Activated T-cell treated with anti-CD3 and anti-CD28 coated beads, Interleukin-2, amount 50 U/mL, for 1 hour (primary cell): ENCODE measurements at places on chromosomes 13 and 19.

DNA sequence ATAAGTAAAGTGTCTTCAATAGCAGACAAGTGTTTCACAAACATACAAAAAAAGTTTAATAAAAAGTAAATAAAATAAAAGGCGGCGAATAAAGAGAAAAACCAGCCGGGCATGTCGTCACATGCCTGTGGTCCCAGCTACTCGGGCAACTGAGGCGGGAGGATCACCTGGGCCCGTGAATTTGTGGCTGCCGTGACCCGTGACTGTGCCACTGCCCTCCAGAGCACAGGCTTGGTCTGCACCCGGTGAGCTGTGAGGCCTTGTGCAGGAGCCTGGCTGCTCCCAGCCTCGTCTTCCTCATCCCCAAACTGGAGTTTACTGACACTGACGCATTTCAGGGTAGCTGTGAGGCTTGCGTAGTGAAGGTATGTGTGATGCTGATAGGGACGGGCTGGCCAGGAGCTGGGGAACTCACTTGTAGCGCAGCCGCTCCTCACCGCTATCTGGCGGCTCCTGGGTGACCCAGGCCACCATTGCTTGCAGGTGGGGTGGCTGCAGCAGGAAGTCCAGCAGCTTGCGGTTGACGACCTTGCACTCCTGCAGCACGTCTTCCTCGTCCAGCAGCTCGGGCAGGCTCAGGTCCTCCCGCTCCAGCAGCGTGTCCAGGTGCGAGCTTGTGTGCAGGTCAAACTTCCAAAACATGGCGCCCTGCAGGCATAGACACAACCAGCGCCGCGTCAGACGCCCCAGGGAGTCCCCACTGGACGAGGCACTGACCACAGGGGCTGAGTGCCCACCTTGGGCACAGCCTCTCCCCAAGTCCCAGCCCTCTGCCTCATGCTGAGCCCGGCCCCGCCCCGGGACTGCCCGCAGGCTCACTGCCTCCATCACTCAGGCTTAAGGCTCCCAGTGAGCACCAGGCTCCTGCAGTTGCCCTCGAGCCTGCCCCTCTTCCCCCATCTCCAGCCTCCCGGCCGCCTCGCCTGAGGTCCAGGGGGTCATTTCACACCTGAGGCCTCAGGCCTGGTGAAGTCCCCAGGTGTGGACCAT lies 12.1 kb downstream of the PPP6R1 start:
- DNase-seq: no peak

GRCh38 chr13:44609137-44609536 lies 33.0 kb upstream of the TSC22D1 start:
- DNase-seq: no peak

DNA sequence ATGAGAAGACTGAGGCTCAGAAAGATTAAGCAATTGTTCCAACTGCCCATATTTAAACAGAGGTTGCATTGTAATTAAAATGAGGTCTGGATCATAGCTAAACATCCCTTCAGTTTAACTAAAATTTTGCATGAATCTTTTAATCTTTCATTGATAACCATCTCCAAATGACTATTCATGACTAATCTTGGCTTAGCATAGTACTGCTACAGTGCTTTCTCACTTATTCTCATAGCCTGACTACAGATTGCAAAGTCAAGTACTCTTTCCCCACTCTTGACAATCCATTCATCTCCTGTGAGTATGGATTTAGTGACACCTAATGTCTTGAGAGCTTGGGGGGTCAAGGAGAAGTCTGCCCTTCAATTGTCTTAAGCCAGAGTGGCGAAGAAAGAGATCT lies 258.4 kb downstream of the RFC3 start:
- DNase-seq: no peak

DNA sequence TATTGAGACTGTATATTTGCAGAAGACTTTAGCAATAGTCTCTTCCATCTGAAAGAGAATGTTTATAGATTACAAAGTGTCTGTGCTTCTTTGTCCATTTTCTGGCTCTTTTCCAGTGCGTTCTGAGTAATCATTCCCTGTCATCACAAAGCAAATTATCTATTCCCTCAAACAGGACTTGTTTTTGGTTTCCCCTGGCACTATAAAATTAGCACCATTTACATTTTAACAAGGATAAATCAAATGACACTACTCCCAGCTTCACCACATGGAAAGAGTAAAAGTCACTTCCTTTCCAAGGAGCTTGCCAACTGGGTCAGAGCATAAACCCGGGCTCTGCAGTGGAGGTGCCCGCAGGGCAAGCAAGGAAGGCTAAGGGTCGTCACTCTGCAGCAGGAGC lies 88.1 kb downstream of the SHISA2 start:
- no peak for DNase-seq

- no peak for DNase-seq
These were observed 103.5 kb downstream of the FOXO1 start for GRCh38 chr13:40562975-40563349.

DNA sequence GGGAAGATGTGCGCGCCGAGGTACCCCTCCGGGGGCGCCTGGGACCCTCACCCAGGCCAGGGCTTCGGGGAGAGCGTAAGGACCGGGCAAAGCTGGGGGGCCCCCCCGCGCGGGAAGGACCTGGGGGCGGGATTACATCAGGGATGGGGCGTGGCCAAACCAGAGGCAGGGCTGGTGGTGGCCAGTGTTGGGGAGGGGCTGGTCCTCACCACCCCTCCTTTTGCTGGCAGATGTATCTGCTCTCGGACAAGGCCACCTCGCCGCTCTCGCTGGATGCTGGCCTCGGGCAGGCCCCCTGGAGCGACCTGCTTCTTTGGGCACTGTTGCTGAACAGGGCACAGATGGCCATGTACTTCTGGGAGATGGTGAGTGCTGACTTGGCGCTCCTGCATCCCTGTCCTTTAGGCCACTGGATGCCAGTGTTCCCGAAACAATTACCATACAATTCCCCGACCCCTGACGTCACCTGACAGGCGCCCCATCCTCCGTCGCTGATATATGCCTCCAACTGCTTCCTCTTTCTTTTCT lies 25.3 kb downstream of the TRPM4 start:
- no peak for DNase-seq

GRCh38 chr13:43368003-43368402 lies 344.6 kb downstream of the DNAJC15 start:
- no peak for DNase-seq

- DNase-seq: no peak
These were observed 9.6 kb downstream of the IRGQ start for GRCh38 chr19:43586346-43586745.

- DNase-seq: peak; percentile 89
These were observed at the start of gene ZNF541 for GRCh38 chr19:47573071-47574026. TSS of gene ZNF541 (minus strand) at chr19:47573148. CDS start at chr19:47555856, 17,292 bp downstream.

- DNase-seq: peak; percentile 97
These were observed at the start of gene SH2D3A for GRCh38 chr19:6767357-6768235. TSS of gene SH2D3A (minus strand) at chr19:6767435. CDS start at chr19:6763748, 3,687 bp downstream.

- no peak for DNase-seq
These were observed 13.8 kb downstream of the BIVM start for GRCh38 chr13:102812611-102813287.

DNA sequence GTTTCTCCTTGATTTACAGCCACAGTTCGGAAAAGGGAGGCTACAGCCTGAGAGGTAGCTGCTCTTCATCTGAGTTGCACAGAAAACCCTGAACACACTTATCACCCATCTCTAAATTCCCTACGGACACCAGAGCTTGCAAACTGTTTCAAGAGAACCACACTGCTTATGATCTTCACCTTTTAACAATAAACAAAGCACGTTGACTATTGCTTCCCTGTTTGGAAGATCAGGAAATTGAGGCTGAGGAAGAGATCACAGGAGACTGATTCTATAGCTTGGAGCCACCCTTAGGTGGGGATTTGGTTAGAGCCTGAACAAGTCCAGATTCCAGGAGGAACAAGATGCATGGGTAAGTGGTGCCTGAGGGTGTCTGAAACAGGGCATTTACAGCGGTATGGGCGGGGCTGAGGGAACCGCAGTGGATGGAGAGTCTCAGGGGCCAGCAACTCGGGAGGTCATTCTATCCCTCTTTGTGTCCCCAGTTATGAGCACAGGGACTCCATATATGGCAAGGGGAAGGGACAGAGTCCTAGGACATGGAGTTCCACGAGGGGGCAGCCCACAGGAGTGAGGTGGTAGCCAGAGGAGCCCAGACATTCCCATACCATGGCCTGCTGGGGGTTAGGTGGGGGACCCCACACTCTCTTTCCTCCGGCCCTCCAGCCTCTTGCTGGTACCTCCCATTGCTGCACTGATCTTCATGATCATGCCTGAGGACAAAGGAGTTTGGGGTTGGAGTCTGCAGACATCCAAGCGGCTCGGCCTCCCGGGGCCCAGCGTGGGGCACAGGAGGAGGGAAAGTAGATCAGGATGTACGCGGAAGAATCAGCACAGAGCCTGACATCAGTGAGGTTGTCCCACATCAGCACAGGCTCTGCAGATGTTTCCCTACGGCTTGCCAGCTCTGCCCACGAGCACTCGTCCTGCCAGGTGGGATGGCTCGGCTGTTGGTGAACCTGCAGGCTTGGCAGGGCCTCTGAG lies 162.3 kb upstream of the ZNF536 start:
- no peak for DNase-seq

GRCh38 chr13:92103689-92104153 lies 705.3 kb downstream of the GPC5 start:
- DNase-seq: no peak

GRCh38 chr13:100630555-100630954 lies 42.0 kb upstream of the GGACT start:
- DNase-seq: no peak

- DNase-seq: no peak
These were observed 79.4 kb downstream of the SPACA7 start for GRCh38 chr13:112455476-112456059.

DNA sequence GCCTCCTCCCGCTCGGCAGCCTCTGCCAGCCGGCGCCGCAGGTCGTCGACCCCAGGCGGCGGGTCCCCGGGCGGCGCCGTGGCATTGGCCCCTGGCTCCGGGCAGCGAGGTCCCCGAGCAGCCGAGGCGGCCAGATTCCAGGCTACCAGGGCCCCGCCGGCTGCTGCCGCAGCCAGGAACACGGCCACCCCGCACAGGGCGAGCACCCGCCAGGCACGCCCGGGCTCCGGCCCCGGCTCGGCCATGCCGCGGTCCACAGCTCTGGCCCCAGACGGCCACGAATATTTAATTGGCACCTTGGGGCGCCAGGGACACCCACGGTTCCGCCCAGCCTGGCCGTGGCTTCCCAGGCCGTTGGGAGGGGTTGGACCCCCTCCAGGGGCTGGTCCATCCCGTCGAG lies at the start of gene CCDC194:
CCDC194 (minus strand) TSS at position 283 of the 400 bp plus-strand sequence; CDS start at position 245, 38 bp downstream.
- no peak for DNase-seq

- DNase-seq: no peak
These were observed 4.1 kb downstream of the TIMM13 start for GRCh38 chr19:2423071-2423914.

DNA sequence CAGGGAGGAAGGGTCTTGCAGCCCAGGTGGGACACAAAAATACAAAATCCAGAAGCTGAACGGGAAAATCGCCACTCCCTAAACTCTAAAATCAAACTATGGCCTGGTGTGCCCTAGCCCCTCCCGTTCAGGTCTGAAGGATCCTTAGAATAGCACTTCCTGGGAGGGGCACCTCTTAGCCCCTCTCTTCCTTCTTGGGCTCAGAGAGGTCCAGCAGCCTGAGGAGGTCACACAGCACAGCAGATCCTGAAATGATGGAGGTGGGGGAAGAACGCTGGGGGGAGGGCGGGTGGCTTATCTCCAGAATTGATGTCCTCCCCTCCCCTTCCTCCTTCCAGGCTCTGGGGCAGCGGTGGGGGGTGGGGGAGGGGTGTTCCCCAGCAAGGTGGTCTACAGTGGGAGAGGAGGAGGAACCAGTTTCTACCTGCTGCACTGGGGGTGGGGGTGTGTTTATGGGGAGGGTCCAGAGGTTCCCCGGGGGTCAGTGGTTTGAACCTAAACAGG lies 1.9 kb downstream of the DIRAS1 start:
- DNase-seq: no peak

DNA sequence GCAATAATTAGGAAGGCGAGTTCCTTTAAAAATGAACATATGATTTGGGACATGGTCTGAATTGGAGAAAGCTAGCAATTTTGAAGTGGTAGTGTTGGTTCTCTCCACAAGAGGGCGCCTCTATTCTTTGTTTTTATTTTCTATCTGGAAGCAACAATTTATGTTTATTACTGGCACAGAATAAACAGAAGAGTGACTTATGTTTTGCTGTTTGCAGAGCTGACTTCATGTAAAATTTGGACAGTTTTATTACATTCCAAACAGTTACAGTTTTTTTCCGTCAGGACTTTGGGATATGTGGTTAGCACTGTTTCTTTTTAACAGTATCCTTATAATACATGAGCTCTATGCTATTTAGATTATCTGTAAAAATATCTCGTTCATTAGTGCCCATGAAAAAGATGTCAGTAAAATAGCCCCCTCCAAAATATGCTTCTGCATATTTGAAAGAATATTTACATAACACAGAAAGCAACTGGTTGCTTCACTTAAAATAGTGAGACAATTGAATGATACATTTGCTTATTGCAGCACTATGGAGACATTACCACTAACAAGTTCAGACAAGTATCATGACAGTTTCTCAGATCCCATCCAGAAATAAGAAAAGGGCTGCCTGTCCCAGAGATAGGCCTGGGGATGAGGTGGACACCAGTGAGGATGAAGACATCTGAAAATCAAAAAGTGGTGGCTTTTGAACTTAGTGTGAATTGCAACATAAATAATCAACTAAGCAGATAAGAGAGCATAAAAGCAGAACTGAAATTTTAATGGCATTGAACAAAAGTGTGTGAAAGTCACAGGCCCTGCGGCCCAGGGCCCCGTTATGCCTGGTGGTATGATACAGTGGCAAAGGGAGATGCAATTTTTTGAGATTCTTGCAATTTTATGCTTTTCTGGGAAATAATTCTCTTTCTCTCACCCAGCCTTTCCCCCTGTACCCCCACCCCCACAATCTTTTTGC lies 32.3 kb upstream of the FGF9 start:
- DNase-seq: no peak

- DNase-seq: no peak
These were observed 251.0 kb downstream of the UQCRFS1 start for GRCh38 chr19:28961772-28962500.

- DNase-seq: peak; percentile 44
These were observed 3.7 kb downstream of the JUNB start for GRCh38 chr19:12794971-12795381.

GRCh38 chr19:51282335-51282734 lies 29.1 kb upstream of the IGLON5 start:
- no peak for DNase-seq

GRCh38 chr13:98108341-98108740 lies 34.6 kb upstream of the FARP1 start:
- DNase-seq: no peak
